GM10248 (cell line): ENCODE measurements at places on chromosomes 6 and 20.

DNA sequence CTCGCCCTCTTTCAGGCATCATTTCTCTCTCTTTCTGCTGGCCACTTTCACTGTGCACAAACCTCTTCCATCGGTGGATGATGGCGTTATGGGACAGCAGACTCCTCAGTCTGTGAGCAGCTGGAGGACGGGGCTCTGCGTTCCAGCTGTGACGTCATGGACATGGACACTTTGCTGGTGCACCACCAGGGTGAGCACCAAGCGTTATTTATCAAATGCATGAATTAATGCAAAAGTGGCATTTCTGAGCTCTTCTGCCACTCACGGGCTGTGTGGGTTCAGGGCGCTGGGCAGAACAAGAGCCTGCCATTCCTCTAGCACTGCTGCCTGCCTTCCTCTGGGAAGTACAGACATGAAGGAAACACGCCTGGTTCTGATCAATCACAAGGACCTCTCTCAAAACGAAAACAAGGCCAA is 82.9 kb upstream of the MPC1 start:
- DNase-seq = no peak

GRCh38 chr6:88544986-88545612 is 379.0 kb upstream of the CNR1 start:
- DNase-seq = no peak

GRCh38 chr6:152897807-152898399 is 84.9 kb downstream of the FBXO5 start:
- peak; percentile 62 for DNase-seq

DNA sequence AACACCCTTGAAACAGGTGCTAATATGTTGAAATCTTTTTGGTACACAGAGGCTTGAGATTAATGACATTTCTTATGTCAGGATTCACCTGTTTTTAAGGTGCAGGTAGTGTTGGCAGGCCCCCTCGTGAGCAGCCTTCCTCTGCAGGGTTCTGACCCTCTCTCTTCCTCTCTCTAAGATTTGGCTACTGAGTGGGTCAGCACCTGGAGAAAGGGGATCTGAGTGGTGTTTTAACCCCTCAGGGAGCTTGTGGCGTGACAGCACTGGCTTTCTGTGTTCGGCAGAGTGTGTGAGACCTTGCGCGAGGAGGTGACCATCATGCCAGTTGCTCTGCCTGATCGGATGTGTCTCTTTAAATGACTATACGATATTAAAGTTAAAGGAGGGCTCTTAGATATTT is 37.1 kb downstream of the HIVEP1 start:
- peak; percentile 42 for DNase-seq

GRCh38 chr6:21429291-21429690 is 164.3 kb upstream of the SOX4 start:
- DNase-seq = no peak

- DNase-seq = no peak
These were observed 11.9 kb downstream of the CUL9 start for GRCh38 chr6:43193929-43194328.

DNA sequence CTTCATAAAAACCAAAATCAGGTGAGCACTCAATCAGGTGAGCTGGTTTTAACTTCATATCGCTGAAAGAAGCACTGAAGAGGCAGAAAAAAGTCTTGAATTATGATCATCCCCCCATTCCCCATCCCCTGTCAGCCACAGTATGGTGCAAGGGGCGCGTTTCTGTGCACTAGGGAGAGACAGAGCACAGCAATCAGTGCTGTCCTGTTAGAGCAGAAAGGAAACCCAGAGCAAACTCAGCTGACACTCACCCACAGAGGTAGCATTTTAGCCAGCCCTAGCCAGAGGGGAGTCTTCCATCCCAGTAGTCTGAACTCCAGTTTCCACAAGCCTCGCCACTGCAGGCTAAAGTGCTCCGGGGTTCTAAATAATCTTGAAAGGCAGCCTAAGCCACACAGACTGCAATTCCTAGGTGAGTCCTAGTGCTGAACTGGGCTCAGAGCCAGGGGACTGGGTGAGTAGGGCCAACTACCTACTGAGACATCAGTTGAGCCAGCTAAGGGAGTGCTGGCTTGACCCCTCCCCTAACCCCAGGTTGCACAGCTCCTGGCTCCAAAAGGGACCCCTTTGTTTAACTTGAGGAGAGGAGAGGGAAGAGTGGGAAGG is 1352.6 kb upstream of the GJE1 start:
- DNase-seq = no peak

DNA sequence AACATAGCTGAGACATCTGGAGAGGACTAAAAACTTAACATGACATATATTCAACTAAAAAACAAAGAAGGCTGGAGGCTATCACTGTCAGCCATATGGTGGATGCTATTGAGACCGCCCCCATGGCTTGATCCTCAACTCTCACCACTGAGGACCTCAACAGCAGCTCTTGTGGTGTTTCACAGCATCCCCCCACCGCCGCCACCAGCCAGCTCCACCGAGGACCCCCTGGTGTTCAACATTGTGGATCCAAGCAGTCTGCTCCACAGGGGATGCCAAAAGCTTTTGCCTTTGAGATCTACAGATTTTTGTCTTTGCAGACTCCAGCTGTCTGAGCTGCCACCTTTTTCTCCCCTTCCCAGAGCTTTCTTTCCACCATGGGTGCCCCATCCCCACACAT is 64.6 kb downstream of the NUS1 start:
- no peak for DNase-seq

DNA sequence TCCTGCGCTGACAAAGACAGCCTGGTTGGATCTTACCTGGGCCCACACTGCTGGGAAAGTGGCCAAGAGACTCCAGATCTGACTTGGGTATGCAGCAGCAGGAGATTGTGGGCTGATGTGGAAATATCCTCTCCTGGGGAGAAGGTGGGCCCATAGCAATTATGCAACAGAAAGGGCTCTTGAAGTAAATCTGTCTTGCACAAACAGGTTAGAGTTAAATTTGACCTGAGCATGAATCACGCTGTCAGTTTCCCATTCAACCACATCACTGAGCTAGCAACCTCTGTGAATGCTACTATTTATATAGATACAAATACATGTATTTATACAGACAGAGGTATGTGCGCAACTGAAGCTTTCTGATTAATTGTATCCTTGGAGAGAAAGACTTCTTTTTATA is 28.3 kb upstream of the PDYN start:
- no peak for DNase-seq
